AG04450 (cell line): ENCODE measurements at places on chromosomes 7 and 10.

- DNase-seq: no peak
Observed at GRCh38 chr10:128898916-128899195, 568.2 kb upstream of the MGMT start.

- DNase-seq: no peak
Observed at GRCh38 chr10:127449490-127449889, 99.6 kb upstream of the NPS start.

- DNase-seq: no peak
Observed at GRCh38 chr7:55550841-55551537, 21.3 kb downstream of the VOPP1 start.

- no peak for DNase-seq
Observed at GRCh38 chr7:68014031-68014736, 1017.6 kb downstream of the TYW1 start.

DNA sequence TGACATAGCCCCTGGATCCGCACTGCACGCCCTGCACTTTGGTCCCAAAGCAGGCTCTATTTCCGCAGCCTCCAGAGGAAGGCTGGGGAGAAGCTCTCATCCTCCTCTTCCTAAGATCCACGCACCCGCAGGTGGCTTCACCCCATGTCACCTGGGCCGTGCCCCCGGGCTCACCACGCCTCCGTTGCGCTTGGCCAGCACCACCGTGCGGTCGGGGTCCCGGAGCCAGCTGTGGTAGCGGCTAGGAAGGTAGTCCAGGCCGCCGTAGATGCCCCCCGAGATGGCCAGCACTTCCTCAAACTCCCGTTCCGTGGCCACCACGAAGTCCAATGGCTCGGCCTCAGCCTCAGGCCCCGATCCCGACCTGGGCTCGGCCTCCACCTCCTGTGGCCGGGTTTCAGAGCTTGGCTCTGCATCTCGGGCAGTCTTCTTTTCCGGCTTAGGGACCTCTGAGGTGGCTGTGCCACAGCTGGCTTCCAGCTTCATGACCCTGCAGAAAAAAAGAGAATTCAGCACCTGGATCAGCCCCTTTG, 5.7 kb downstream of the NAT16 start:
- no peak for DNase-seq

DNA sequence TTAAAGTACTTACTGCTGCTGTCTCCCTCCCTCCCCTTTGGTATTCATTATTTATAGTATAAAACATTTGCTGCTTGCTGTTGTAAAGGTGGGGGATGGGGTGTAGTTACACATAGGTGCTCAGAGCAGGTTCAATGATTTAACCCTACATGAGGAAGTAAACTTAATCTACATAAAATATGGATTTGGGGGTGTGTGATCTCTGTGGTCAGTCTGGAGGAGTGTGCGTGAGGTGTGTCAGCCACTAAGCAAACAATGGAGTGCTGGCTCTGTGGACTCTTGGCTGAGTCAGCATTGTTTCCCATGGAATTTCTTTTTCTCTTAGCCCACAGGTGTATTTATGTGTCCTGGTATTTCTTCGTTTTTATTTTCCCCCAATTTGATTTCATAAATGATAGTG, 133.9 kb downstream of the AUTS2 start:
- DNase-seq: no peak

DNA sequence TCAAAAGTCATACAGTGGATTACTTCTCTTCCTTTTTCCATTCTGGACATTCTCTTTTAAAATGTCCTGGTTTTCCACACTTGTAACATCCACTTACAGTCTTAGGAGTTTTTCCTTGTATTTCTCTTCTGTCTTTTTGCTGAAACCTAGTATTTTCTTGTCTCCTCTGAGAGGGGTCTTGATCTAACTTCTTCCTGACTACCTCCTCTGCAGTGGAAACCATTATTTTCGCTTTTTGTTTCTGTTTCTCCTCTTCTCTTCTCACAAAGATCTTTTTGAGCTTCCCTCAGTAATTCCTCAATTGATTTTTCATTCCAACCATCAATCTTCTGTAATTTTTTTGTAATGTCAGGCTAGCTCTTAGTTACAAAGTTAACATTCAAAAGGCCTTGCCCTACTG, 23.7 kb upstream of the ELOVL3 start:
- no peak for DNase-seq

DNA sequence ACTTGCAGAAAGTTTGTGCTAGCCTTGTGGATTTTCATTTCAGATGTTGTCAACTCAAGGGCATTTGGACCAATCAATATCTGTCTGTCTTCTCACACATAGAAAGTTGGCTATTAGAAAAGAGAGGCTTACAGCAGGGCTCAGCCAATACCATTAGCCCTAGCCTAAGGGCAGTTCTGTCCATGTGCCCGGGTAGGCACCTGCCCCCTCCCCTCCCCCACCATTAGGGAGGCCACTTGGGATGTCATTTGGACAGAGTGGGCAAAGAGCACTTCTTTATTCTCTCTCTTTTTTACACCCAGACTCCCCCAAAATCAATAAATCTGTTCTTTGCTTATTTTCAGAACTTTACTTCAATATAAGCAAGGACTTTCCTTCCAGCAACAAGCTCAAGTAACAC, 188.5 kb upstream of the MKI67 start:
- DNase-seq: no peak

GRCh38 chr10:96988426-96988825, 156.3 kb downstream of the LCOR start:
- DNase-seq: no peak

- no peak for DNase-seq
Observed at GRCh38 chr7:101170617-101171441, 5.5 kb upstream of the VGF start.

DNA sequence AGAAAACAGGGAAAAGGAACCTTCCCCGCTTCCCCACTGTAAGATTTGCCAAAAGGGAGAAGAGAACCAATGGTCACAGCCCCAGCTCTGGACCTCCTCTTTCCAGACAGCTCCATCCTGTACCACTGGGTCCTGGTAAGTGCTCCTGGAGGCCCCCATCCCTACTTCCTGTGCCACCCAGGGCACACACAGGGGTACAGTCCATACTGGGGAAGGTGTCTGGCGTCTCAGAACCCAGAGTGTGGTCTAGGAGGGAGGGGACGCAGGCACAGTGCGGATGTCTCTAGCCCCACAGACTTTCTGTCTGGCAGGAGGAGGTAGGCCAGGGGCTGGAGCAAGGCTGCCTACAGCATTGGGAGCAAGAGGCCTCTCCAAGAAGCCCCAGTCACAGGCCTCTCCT, 213.3 kb upstream of the IGFBP3 start:
- no peak for DNase-seq

DNA sequence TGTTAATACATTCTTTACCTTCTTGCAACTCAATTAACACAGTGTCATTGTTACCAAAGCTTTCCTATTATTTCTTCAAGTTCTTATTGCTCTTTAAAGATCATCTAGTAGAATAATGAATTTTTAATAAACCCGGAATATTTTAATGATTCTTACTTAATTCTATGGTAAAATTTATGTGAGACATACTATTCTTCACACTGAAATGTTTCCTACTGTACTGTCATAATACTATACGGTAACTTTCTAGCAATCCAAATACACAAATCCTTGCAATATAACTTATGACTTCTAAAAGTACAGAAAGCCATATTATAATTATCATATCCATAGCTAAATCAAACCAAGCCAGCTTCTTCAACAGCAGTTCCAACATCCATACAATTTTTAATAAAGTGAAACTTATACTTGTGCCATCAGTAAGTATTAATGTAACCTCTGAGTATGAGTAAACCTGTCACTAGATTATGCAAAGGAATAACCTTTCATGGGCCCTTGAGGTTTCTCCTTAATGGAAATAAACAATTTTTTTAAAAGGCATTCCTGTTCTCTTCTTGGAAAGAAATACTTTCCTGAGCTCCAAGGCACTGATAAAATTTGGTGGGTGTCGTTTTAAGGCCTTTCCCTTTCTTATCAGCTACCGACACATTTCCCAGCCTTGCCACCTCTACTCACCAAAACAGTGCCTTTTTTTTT, 87.4 kb downstream of the IMMP2L start:
- no peak for DNase-seq

GRCh38 chr10:68795886-68796532, 31.3 kb upstream of the STOX1 start:
- no peak for DNase-seq

- DNase-seq: no peak
Observed at GRCh38 chr7:157689269-157690057, 352.7 kb downstream of the DNAJB6 start.

- DNase-seq: no peak
Observed at GRCh38 chr7:38190011-38190410, 12.0 kb downstream of the STARD3NL start.

- no peak for DNase-seq
Observed at GRCh38 chr7:81845744-81846241, 75.9 kb upstream of the HGF start.

DNA sequence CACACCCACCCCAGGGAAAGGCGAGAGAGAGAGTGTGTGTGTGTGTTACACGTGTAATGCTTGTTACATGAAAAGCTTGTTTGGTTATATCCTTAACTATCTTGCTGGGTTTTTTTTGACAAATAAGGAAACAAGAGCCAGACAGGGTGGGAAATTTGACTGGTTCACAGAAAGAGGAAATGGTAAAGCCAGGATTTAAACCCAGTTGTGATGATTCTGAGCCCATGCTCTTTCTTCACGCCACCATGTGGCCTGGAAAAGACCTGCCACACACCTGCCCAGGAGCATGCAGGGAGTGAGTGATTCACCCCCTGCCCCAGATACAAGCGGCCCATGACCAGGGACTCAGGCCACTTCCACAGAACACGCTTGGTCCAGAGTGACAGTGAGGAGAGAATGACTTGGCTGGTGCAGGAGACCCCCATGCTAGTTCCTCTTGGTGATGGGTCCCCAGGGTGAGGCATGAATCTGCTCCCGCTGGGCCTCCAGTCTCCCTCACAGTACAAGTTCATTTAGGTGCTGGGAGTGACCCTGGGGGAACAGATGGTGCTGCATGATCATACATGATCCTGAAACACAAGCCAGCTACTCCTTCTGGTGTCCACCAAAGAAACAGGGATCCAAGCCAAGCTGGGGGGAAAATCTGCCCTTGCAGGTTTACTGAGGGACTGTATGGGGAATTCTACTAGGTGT, 21.0 kb upstream of the EIF5AL1 start:
- DNase-seq: no peak

DNA sequence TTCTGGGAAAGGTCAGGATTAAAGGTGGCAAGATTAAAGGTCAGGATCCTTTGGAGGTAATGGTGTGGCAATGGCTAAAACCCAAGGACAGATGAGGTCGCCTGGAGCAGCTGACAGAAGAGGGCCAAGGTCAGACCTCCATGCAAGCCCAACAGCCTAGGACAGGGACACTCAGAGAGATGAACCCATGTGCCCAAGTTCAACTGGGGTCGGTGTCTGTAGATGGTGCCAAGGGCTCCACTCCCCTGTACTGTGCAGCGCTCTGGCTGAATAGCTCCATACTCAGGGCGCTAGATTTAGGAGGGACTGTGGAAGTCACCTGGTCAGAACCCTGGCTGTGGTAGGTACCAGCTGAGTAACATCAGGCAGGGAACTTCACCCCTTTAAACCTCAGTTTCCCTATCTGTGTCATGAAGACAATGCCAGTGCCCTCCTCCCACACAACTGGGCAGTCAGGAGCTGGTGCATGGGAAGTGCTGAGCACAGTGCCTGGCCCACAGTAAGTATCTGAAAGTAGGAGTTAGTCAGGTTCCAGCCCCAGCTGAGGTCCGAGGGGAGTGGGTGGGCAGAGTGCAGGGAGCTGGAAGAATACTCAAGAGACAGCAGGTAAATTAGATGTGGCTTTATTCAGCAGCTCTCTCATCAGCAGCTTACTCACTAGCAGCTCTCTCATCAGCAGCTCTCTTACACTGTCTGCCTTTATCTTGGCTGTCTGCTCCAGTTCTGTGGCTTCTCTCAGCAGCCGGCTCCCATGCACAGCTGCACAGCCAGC, 327.1 kb downstream of the GLRX3 start:
- DNase-seq: no peak

DNA sequence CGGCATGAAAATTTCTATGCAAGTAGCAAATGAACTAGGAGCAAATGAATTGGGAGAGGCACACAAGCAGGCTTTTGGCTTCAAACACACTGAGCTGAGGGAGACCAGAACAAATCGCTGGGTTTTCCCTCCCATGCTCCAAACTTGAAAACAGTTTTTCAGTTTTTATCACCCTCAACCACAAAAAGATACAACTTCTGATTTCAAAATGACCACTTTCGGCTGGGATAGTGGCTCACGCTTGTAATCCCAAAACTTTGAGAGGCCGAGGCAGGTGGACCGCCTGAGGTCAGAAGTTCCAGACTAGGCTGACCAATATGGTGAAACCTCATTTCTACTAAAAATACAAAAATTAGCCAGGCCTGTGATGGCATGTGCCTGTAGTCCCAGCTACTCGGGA, 9.0 kb upstream of the CHUK start:
- no peak for DNase-seq

GRCh38 chr7:40551685-40552576, 417.1 kb downstream of the SUGCT start:
- no peak for DNase-seq

DNA sequence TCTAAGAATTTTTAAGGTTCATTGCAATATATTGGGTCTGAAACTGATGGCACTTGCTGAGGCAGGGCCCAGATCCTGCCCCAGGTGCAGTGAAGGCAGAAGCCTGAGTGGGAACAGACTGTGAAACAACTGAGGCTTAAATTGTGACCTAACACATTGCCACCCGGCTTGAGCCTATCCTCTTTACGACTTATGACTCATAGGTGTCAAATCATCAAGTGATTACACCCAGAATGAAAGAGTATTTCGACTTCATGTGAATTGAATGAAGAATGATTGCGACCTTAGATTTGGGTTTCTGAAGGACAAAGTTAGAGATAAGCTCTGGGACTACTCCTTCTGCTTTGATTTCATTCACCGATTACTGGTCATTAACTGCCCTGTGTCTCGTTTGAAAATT, 200.9 kb downstream of the CREB5 start:
- DNase-seq: no peak

DNA sequence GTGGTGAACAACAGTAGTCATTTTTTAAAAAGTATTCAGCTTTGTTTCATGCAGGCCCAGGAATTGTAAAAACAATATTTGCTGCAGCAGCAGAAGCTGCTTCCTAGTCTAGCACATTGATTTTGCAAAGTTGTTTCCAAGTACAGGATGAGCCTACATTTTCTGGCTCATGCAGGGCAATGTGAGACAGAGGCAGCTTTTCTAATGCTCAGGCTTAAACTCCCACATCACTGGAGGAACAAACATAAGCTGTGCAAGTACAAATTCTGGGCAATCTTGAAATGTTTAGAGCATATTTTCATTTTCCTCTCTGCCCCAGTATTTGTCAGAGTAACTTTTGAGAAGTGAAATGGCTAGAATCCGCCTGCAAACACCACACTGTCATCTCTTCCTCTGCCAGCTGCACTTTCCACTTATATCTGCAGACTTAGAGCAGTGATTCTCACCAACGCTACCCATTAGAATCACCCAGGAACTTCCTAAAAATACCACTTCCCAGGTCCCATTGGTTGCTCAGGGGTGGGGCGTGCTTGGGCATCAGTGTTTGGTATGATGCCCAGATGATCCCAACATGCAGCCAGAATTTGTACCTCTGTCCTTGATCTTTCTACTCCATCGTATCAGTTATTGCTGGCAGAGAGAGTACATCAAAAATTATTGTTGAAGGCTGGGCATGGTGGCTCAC, 304.1 kb upstream of the LRGUK start:
- no peak for DNase-seq

GRCh38 chr10:124574456-124575070, 112.9 kb downstream of the LHPP start:
- DNase-seq: no peak
